Transverse colon (tissue), 4 donors: ENCODE measurements at places on chromosomes 16 and 17. TPM values are rescaled to one million over a fixed set of nuclear protein-coding genes. Genes with fewer than 3 reads are reported as not detected.

DNA sequence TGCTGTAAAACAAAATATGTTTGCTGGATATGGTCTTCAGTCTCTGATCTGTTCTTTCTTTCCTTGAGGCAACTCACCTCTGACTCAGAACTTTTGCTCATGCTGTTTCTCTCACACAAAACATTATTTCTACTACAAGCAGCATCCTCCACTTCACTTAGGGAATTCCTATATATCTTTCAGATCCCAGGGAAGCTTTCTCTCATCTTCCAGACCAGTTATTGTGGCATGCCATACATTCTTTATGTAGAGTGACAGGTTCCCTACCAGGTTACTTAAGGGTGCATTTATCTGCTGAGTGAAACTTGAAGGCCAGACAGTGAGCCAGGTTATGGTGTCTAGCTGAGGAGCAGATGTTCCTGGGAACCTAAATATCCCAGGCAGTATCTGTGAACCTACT lies 1226.0 kb downstream of the CDH8 start:
- no peak for DNase-seq

DNA sequence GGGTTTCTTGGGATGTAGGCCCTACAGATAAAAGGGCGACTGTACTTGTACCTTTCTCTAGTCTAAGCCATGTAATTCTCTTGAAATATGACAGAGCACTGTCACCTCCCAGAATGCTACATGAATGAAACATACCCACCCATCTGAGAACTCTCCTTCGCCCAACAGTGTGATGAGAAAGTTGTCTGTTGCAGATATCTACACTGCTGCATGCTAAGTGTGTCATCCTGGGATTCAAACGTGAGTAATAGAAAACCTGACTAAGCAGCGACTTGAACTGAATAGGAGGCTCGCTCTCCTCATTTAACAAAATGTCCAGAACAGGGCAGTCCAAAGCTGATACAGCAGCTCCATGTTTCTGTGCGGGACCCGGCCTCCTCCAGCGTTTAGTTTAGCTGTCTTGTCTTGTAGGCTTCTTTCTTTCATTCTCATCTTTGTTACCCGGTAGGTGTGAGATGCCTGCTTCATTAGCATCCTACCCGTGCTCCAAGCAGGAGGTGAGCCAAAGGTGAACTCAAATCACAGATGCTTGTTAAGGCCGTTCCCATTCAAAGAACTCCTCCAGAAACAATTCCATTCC lies 211.9 kb downstream of the PRKCA start:
- DNase-seq = no peak

- no peak for DNase-seq
Observed at GRCh38 chr17:66938656-66939055, 25.9 kb upstream of the CACNG4 start.

GALR2 gene
- 10.0 TPM for total RNA-seq

DNA sequence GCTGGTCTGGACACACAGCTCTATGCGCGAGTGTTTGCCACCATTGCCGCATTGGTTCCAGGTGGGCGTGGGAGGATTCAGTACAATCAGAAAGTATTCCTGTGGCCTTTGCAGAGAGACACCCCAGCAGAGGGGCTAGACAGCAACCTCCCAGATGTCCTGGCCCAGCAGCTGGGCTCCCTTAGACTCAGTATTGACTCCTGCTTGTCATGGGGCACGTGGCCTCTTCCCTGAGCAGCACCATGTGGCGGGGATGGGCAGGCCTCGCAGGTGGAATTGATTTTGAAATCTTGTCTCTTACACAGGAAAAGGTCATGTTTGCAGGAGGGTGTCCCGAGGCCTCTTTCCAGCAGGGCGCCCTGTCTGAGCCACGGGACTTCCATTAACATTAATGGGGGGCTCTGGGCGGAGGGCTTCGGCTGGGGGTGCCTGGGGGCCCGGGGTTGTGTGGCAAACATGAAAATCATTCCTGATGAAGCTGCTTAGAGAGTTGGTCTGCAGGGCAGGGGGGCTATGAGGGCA lies 96.4 kb downstream of the C16orf78 start:
- no peak for DNase-seq

ZC3H18 gene
- total RNA-seq = 29.2 TPM

- no peak for DNase-seq
Observed at GRCh38 chr17:9228408-9229159, 207.3 kb downstream of the NTN1 start.

GRCh38 chr17:38660097-38661025 lies 14.4 kb downstream of the EPOP start:
- DNase-seq = no peak
